NCI-H2227 treated with DMSO at 0.1 percent for 48 hours (cell line): ENCODE measurements at places on chromosomes 5 and 9.

DNA sequence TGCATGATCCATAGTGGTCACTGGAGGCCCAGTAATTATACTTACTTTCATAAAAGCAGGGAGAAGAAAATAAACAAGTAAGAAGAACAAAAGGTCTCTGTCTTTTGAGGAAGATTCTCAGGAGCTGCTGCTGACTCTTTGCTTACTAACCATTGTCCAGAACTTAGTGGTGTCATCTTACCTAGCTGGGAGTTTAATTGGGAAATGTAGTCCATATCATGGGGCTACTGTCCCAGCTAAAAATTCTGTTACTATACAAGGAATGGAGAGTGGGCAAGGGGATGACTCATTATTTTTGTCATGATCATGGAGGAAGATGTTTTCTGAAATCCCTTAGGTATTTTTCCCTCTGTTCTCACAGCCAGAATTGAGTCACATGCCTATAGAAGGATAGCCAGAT lies 639.3 kb downstream of the MTRR start:
- DNase-seq, result no peak

GRCh38 chr9:120484162-120484561 lies 95.8 kb downstream of the CDK5RAP2 start:
- DNase-seq, result no peak

GRCh38 chr5:111502956-111503355 lies 9.4 kb downstream of the STARD4 start:
- DNase-seq, result no peak

GRCh38 chr5:174751154-174752000 lies 27.0 kb downstream of the MSX2 start:
- peak; percentile 8 for DNase-seq

GRCh38 chr5:73687357-73687756 lies 61.4 kb downstream of the ARHGEF28 start:
- DNase-seq, result no peak

DNA sequence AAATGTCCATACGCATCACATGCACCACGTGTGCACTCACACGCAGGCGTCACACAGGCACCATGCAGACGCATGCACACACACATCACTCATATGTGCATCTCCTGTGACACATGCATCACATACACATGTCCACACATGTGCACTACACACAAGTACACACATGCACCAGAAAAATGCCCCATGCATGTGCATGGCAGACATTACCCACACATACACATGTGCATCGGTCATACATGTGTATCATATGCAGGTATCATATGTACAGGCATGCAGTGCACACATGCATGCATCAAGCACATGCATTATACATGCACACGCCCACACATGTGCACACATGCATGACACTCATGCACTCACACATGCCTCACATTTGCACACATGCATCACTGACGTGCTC lies 26.1 kb downstream of the ADAMTS2 start:
- no peak for DNase-seq
